A673 (cell line): ENCODE measurements at places on chromosomes 16 and 17.

GRCh38 chr16:72898216-72898825 is 149.6 kb downstream of the ZFHX3 start:
- no peak for DNase-seq

- no peak for DNase-seq
These were observed 56.2 kb downstream of the PGS1 start for GRCh38 chr17:78434455-78435329.

GRCh38 chr16:8554881-8555280 is 35.4 kb downstream of the TMEM114 start:
- no peak for DNase-seq

GRCh38 chr17:41382394-41382793 is 288 bp upstream of the KRT34 start:
- no peak for DNase-seq

GRCh38 chr16:14339694-14340093 is 268.6 kb downstream of the MRTFB start:
- DNase-seq = no peak

GRCh38 chr16:88539652-88540345 is 30.4 kb upstream of the ZC3H18 start:
- DNase-seq = no peak

DNA sequence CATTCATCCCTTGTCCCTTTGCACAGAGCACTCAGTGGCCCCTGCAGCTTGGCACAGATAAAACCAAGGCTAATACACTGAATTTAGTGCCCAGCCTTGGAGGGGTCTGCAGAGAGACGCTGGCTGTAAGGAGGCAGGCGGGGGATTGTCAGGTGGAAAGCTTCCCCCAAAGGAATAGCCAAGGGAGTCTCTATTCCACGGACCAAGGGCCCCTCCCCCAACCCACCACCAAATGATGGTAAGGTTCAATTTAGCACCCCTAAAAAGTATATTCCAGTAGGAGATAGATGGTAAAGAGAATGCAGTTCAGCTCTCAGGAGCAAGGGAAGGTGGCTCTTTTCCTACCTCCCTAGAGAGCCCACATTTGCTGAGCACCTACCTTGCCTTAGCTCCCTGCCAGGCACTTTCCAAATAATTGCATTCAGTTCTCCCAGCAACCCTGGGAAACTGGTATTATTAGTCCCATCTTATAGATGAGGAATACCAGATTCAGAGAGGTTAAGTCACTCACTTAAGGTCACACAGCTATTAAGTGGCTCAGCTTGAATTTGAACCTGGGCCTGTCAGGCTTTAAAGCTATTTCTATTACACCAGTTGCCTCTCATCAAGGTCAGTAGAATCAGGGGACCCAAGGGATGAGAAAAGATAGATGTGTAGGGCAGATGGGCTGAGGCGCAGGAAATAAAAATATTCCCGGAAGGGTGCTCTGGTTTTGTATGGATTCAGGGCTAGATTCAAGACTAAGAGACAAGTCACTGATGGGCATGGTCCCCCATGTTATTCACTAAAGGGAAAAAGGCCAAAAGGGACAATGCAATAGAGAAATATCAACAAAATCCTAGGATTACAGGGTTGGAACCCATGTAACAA is 20.0 kb upstream of the ZFHX3 start:
- DNase-seq = no peak
